ENCODE measurements at places on chromosomes 11 and 22. TPM values are rescaled to one million over a fixed set of nuclear protein-coding genes. Genes with fewer than 3 reads are reported as not detected.

KCNE3 gene
- 4.7 TPM for total RNA-seq

THAP12 gene
- 35.5 TPM for total RNA-seq

OR5B21 gene
- not detected for total RNA-seq

CDC42EP2 gene
- 19.3 TPM for total RNA-seq

ACR gene
- total RNA-seq: 0.52 TPM

MYRF gene
- total RNA-seq: not detected

SCO2 gene
- 0.52 TPM for total RNA-seq

BACE1-AS gene
- 3.7 TPM for total RNA-seq

KRTAP5-8 gene
- total RNA-seq: not detected

UBQLNL gene
- total RNA-seq: under 0.01 TPM
